ENCODE measurements at places on chromosomes 12 and 14.

GRCh38 chr12:57145460-57146059 lies 1.9 kb downstream of the LRP1-AS start:
- H3K27me3 ChIP-seq = no peaks in the 10 kb centered on the region
- no peaks in the 10 kb centered on the region for H3K4me1 ChIP-seq
- DNase-seq = no peak
- H3K36me3 ChIP-seq = no peaks in the 10 kb centered on the region

GRCh38 chr12:12357719-12358461 lies 1.0 kb downstream of the BORCS5 start:
- no peaks in the 10 kb centered on the region for H3K36me3 ChIP-seq
- DNase-seq = no peak
- peak overlapping the region; percentile 62 for H3K4me3 ChIP-seq
- peaks cover 26% of the 10 kb centered on the region for H3K4me1 ChIP-seq

- H3K27ac ChIP-seq = no peak overlapping the region
- no peaks in the 10 kb centered on the region for H3K4me1 ChIP-seq
- DNase-seq = no peak
- no peaks in the 10 kb centered on the region for H3K27me3 ChIP-seq
- H3K4me3 ChIP-seq = no peak overlapping the region
Measured at GRCh38 chr12:71551529-71551928, 111.9 kb downstream of the LGR5 start.

- H3K27me3 ChIP-seq = no peaks in the 10 kb centered on the region
- no peaks in the 10 kb centered on the region for H3K4me1 ChIP-seq
- H3K36me3 ChIP-seq = no peaks in the 10 kb centered on the region
Measured at GRCh38 chr12:74241341-74241740, 296.3 kb upstream of the ATXN7L3B start.

DNA sequence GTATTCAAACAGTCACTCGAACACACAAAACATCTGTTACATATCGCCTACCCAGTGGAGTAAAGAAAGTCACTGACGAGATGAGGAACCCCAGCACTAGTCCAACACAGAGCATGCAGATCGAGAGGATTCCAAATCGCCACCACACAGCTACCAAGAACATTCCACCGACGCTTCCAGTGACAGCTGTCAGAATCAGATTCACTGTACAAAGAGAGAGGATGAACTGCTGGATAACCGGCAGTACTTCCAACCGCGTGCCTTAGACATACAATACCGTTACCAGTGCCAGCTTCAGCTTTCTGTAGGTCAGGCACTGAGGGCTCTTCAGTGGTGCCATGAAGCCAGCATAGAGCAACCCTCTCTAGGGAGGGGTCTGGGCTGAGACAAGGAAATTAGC lies 34.5 kb downstream of the TM7SF3 start:
- DNase-seq = no peak
- peaks cover 9% of the 10 kb centered on the region for H3K36me3 ChIP-seq
- H3K4me3 ChIP-seq = no peak overlapping the region
- H3K4me1 ChIP-seq = no peaks in the 10 kb centered on the region

DNA sequence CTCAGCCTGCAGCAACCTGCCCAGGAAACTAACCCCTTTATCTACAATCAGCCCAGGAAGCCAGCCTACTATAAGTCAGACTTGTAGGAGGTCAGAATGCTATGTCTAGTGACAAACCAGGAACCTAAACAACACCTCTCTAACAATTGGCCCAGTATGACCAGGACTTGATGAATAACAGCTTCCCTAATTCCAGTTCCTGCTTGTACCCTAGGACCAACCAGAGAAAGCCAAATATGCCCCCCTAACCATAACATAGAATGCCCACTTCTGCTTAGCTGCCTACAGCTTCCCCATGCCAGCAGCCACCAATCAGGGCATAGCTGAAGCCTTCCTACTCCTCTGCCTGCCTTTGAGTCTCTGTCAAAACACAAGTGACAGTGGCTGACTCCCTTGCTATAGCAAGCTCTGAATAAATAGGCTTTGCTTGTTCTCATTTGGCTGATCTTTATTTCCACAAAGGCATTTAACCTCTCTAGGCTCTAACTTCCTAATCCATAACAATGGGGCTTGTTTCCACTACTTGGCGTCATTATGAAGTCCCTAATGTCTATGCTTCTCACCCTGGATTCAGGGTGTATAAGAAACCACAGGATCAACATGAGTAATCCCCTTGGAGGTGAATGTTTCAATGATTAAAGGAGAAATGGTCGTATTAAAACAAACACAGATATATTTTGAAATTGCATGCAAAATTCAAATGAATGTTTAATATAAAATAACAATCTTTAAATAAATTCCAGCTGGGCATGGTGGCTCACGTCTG lies 220.2 kb downstream of the ANO6 start:
- no peak overlapping the region for H3K27ac ChIP-seq
- no peaks in the 10 kb centered on the region for H3K4me1 ChIP-seq
- no peaks in the 10 kb centered on the region for H3K36me3 ChIP-seq
- H3K27me3 ChIP-seq = no peaks in the 10 kb centered on the region

DNA sequence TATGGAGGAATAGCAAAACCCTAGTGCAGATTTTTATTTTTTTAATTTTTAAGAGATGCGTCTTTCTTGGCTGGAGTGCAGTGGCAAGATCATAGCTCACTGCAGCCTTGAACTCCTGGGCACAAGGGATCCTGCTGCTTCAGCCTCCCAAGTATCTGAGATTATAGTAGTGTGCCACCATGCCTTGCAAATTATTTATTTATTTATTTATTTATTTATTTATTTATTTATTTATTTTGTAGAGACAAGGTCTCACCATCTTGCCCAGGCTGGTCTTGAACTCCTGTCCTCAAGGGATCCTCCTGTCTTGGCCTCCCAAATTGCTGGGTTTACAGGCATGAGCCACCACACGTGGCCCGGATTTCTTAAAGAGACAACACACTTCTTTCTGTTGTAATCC lies 1158.8 kb downstream of the AACS start:
- H3K4me1 ChIP-seq = no peaks in the 10 kb centered on the region
- no peaks in the 10 kb centered on the region for H3K27me3 ChIP-seq
- DNase-seq = no peak
- H3K36me3 ChIP-seq = no peaks in the 10 kb centered on the region

DNA sequence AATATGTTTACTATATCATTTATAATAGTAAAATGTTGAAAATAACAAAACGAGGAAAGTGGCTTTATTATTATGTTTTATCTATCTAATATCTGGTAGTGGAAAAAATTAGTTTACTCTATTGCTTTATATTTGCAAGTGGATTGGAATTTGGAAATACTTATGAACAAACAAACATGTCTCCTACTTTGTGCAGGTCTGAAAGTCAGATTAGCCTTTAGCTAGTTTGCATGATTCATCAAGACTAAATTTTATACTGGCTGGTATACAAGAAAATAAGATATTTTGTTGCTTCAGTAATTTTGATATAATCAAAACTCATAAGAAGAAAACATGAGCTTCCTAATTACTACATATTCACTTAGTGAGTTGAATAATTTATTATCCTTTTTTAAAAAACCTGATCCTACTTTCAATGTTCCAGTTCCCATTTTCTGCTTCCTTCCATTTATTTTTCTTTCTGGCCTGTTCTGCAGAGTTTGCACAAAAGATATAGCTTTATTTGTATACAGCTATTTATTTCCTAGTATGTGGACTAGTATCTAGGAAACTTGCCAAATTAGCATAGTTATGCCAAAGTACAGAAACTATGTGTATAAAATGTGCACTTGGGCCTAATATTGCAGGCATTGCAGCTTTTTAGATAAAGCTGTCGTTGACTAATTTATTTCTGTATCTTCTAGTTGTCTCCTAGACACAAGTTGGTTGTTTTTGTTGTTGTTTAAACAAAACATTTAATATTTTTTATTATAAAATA lies 122.0 kb downstream of the AKAP6 start:
- H3K4me1 ChIP-seq = no peaks in the 10 kb centered on the region
- no peak overlapping the region for H3K4me3 ChIP-seq
- H3K36me3 ChIP-seq = no peaks in the 10 kb centered on the region
- H3K27me3 ChIP-seq = no peaks in the 10 kb centered on the region
- no peak overlapping the region for H3K27ac ChIP-seq
- DNase-seq = no peak

- H3K27ac ChIP-seq = no peak overlapping the region
- H3K4me1 ChIP-seq = no peaks in the 10 kb centered on the region
- no peaks in the 10 kb centered on the region for H3K36me3 ChIP-seq
- DNase-seq = no peak
- H3K4me3 ChIP-seq = no peak overlapping the region
- H3K27me3 ChIP-seq = no peaks in the 10 kb centered on the region
Measured at GRCh38 chr12:82605115-82605514, 81.6 kb upstream of the TMTC2 start.

DNA sequence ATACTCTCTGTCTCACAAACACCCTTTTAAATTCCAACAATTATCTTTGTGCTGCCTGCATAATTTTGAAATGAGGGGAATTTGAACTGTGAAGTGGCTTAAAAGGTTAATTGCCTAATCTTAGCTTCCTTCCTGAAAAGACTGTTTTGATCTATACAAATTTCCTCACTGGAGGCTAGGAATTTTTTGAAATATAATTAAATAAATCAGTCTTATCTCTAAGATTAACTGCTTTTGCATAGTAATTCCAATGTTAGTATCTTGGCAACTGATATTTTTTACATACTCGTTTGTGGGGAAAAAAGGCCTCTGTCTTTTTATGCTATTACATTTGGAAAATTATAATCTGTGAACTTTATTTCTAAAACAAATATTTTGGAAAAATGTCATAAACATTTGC lies 498.5 kb downstream of the TMTC2 start:
- no peak overlapping the region for H3K4me3 ChIP-seq
- no peak overlapping the region for H3K27ac ChIP-seq
- DNase-seq = no peak
- H3K27me3 ChIP-seq = no peaks in the 10 kb centered on the region
- no peaks in the 10 kb centered on the region for H3K36me3 ChIP-seq
- H3K4me1 ChIP-seq = no peaks in the 10 kb centered on the region

DNA sequence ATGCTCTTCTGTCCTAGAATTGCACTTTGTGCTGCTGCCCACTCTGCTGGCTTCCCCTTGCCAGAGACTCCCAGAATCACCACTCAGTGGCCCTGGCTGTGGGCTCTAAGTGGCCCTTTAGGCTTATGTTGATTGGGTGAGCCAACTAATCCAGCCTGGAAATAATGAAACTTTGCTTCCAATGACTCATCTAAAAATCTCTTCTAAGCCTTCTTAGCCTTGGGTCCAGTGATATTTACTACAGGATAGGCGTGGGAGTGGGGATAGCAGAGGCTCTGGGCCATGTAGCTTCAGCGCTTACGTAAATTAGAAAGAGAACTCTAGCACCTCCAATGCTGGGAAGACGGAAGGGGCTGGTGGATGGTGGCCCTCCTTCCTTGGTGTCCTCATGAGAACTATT lies 137.9 kb downstream of the TTC8 start:
- no peaks in the 10 kb centered on the region for H3K4me1 ChIP-seq
- H3K4me3 ChIP-seq = no peak overlapping the region
- no peaks in the 10 kb centered on the region for H3K27me3 ChIP-seq
- H3K27ac ChIP-seq = no peak overlapping the region

DNA sequence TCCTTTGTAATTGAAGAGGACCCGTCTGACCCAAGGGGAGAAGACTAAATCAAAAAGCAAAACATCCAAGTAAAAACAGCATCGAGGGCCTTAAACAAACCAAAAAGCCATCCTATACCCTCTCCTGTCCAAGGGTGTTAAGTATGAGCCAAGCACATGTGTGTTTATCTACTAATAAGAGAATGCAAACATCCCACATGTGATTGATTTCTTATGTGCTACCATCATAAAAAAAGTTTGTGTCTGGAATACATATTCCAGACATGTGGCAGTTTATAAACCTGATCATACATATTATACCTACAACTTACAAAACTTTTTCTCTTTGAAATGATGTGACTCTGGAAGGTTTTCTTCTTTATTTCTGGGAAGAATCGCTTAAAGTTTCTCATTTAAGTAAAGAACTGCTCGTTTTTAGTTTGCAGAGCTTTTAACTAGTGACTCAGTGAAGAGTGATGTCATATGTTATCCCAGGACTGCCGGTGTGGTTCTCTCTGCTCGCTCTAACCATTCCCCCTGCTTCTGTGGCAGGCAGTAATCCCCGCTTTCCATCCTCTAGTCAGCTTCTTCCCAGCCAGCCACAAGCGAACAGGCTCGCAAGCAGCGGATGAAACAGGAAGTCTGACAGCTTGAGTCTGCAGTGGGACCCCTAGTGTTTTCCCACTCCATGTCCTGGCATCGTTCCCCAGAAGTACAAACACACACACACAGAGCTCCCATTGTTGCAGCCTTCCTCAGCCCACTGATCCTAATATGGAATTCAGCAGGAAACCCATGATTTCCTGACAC lies 431 bp upstream of the RHOJ start:
- H3K27me3 ChIP-seq = peaks cover 6% of the 10 kb centered on the region
- no peaks in the 10 kb centered on the region for H3K36me3 ChIP-seq
- DNase-seq = no peak
- H3K4me1 ChIP-seq = no peaks in the 10 kb centered on the region
- no peak overlapping the region for H3K4me3 ChIP-seq

DNA sequence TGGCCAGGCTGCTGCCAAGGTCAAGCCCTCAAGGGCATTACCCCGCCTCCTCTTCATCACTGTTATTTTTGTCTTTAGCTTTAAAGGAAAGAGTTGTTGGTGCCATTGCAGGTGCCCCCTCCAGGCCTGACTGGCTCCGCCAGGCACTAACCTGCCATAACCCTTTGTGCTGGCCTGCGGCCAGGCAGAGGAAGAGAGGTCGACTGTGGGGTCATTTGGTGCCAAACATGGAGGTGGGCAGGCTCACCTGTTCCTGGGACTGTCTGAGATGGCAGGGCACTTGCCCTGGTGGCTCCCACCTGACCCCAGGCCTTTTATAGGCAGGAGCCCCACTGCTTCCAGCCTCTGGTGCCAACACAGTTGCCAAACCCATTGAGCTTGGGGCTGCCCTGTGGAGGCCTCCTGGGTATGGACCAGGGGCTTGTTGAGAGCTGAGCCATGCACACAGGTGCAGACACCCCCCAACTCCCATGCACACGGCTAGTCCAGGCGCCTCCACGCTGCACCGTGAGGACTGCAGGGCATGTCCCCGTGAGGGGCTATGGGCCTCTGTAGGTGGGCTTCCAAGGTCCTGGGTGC lies 29.4 kb upstream of the PLD4 start:
- no peaks in the 10 kb centered on the region for H3K36me3 ChIP-seq
- DNase-seq = no peak
- H3K4me3 ChIP-seq = no peak overlapping the region
- no peaks in the 10 kb centered on the region for H3K4me1 ChIP-seq
- no peaks in the 10 kb centered on the region for H3K27me3 ChIP-seq
- no peak overlapping the region for H3K27ac ChIP-seq

DNA sequence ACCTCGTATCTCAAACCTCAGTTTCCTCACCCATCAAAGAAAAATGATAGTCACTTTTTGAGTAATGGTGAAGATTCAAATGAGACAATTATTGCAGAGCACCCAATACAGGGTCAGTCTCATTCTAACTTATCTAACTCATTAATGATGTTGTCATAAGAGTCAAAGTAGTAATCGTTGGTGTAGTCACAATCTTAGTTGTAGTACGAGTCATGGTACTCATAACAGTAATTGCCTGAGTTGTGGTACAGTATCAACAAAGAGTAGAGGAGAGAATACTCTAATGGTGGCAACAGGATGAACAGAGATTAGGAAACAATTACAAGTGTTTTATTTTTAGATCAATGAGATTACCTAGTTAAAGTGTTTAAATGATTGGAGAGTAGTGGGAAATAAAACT lies 93.6 kb upstream of the TMTC2 start:
- no peak overlapping the region for H3K4me3 ChIP-seq
- H3K36me3 ChIP-seq = no peaks in the 10 kb centered on the region
- no peaks in the 10 kb centered on the region for H3K4me1 ChIP-seq
- H3K27me3 ChIP-seq = no peaks in the 10 kb centered on the region
